ENCODE measurements at places on chromosomes 2 and 18.

GRCh38 chr18:59454909-59455727, 96.1 kb upstream of the LMAN1 start:
- DNase-seq: no peak

DNA sequence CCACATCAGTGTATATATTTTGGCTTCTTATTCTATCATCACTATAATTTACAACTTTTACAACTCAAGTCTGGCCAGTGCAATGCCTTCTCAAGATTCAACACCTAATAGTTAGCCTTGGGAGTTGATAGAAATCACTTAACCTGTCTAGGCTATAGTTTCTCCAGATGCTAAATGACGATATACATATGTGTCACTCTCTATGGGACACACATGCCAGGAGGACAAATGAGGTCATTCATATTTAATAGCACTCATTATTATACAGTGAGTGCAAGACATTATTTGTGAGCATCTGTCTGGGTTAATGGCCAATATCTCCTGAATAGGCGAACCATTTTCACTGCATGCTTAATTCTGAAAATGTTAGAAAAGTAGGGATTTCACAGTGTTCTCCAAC, 89.8 kb downstream of the ALK start:
- DNase-seq: no peak

DNA sequence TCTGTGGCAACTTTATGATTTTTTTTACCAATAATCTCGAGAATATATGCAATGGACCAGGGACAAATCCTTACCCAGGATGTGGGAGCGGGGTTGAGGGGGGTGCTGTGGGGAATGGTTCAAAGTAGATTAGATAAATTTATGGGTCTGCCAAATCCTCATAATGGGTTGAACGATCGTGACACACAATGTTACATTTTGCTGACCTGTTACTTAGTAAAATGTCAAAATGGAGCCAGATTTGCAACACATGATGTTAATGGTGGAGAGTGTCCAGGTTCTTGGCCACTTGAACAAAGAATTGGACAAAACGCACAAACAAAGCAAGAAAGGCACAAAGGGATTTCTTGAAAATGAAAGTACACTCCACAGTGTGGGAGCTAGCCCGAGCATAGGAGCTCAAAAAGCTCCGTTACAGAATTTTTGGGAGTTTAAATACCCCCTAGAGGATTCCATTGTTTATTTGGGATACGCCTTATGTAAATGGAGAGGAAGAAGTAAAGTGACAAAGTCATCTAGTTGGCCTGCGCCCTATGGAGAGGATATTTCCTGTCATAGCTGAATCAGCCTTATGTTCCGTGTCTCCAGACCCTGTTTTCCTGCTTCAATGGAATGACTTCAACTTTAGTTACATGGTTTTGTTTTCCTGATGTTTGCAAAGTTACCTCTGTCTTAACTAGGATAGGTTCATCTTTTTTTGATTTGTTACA, 776.0 kb downstream of the DCC start:
- DNase-seq: no peak

DNA sequence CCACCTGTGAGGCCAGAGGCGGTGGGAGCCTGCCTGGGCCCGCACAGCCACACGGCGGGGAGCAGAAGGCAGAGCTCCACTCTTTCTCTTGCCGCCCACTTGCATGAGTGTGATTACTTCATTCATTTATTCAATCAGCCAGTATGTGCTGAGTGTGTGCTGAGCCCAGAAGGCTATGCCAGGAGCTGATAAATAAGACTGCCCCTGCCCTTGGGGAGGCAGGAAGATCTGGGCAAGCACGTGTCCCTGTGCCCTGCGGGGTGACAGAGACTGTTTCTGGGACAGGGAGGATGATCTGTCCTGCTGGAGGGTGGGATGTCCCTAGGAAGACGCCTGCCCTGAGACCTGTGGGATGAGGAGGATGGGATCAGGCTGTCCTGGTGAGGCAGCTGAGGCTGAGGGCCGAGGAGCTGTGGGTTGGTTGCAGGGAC, 250.8 kb downstream of the DYSF start:
- DNase-seq: no peak

DNA sequence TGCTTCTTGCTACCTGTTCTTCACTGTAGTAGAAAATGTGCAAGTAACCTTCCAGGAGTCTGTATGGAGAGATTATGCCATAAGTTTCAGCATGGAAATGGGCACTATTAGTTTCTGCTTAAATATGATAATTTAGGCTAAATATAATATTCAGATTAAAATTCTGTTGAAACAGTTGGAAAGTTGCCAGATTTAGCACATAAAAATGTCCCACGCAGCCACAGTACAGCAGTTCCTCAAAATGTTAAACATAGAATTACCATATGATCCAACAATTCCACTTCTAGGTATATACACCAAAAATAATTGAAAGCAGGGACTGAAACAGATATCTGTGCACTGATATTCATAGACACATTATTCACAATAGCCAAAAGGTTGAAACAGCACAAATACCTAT, 121.2 kb downstream of the NRP2 start:
- no peak for DNase-seq

All from left lung (tissue), 14 donors.